ENCODE measurements at places on chromosomes 3 and 15.

- no peak for DNase-seq
Observed at GRCh38 chr3:165653130-165653778, 184.0 kb downstream of the BCHE start.

DNA sequence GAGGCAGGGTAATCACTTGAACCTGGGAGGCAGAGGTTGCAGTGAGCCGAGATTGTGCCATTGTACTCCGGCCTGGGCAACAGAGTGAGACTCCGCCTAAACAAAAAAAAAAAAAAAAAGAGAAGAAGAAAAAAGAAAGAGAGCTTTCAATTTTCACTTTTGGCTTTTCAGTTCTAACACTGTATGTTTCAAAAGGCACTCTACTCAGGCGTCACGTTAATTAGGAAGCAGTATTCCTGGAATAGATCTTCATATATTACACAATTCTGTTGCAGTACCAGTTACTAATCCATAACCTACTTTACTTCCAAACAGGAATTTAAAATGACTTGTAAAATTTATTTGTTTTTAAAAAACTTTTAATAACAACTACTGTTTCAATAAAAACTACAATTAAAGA is 131.7 kb upstream of the PLXND1 start:
- no peak for DNase-seq

DNA sequence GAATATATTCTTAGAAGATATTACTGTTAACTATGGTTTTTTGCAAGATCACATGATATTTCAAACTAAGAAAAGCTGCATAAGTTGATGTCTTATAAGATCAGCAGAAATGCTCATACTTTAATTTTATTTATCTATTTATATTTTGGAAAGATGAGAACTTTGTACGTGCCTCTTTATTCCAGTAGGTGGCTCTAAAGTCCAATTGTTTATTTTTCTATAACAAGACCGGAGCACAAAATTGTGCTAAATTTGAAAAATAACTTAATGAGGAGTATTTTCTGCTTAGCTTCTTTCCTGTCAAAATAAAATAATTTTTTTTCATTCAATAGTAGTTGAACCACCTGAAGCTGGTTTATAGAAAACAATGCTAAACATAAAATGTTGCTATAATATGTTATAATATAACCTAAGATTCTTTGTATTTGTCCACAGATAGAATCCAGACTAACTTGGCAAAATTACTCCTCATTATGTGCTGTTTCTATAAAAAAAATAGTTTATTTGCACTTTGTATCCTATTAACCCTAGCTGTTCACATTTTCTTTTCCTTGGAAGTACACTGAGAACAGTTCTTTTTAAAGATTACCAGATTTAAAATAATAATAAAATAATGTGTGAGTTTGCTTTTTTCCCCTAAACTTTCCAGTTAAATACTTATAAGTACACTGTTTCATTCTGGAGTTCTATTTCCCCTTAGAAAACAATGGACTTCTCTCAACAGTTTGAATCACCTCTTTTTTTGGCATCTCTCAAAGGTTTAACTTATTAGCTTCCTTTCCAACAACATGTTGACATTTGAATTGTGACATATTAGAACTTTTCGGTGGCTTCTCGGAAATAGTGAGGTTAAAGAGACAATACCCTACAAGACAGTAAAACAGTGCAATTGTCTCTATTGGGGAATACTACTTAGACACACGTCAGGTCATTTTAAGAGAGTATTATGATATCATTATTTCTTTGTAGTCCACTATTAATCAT is 530.0 kb downstream of the MECOM start:
- no peak for DNase-seq

- peak; percentile 37 for DNase-seq
Observed at GRCh38 chr3:185659942-185660921, 74.1 kb downstream of the SENP2 start.

GRCh38 chr3:72728329-72728889 is 119.8 kb downstream of the SHQ1 start:
- no peak for DNase-seq

DNA sequence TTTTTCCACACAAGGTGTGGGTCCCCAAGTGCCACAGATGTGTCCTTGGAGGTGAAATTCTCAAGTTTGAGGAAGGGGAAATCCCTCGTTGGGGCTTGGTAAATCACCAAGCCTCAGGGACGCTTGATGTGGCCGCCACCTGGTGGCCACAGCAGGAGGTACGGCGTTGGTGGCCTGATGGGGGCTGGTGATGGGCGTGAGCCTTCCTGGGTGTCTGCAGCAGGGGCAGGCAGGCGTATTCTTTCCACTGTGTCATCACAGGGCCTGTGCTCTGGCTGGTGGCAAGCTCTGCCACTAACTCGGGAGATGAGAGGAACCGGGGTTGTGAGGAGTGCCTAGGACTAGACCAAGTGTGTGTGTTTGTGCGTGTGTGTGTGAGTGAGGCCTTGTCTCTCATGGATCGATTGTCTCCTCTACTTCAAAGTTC is 4.2 kb downstream of the ACOX2 start:
- DNase-seq = peak; percentile 75

GRCh38 chr3:62809369-62809768 is 65.8 kb downstream of the CADPS start:
- no peak for DNase-seq

DNA sequence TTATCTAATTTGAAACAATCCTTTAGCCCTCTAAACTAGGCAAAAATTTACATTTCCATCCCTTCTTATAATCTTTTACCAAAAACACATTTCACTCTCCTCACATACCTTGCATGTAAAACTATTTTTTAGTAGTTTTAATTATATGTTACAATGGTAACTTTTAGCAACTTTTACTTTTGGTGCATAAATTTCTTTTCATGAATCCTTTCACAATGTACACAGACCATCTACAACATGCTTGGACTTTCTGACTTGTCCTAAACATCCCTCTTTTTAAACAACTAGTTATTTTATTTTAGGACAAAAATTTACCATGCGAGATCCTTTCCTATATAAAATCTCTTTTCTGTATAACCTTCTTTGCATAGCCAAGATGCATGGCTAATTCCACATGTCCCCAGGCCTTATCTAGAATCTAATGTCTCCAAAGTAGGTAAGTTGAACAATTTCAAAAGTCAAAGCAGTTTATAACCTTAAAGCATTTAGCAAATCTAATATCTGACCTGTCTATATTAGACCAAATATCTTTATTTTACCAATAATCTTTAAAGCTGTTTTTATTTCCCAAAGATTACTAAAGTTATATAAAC is 14.4 kb upstream of the ALDH1L1 start:
- no peak for DNase-seq

- DNase-seq = no peak
Observed at GRCh38 chr15:38553071-38553470, 11.5 kb downstream of the RASGRP1 start.

DNA sequence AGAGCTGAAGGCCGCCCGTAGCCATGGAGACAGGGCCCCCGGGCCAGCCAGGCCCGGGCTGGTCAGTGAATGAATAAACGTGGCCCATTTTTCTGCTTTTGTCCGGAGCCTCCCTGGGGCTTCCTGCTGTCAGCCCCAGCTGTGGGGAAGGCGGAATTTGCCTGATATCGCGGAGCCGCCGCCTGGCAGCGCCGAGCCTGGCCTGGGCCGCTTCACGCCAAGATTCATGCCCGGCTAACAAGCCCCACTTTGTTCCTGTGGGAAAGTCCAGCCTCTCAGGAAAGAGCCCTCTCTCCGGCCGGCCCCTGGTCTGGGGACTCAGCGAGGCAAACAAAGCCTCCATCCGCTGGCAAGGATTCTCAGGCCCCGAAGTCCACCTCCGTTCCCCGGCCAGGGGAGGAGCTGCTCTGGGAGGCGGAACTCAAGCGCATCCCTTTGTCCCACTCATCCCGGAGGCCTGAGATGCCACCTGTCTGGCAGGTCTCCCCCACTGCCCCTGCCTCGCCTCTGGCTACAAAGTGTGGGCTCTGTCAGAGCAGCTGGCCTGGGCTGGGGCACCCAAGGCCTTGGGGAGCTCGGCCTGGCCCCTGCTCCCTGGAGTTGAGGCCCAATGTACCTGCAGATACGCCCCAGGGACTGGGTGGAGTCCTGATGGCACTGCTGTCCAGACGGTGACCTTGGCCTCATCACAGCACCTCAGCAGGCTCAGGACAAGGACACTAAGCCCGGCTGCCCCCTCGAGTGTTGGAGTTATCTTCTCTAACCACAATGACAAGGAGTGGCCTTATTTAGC is 51.6 kb upstream of the SLC6A11 start:
- no peak for DNase-seq

DNA sequence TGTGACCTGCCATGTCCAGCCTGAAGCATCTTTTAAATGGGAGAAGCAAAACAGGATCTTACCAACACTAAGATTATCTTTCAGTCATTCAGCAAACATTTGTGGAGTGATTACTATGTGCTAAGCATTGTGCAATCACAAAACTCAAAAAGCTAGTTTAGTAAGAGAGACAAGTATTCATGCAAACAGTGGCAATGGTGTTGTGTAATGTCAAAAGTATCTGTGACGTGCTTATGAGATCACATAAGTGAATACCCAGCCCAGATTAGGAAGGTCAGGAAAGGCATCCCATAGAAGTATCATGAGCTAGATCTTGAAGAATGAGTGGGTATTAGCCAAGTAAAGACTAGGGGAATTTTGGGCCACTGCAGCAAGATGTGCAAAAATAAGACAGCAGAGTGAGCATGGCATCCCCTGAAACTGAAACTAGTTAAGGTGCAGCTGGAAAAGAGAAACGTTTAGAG is 32.1 kb downstream of the SEC62 start:
- DNase-seq = no peak

DNA sequence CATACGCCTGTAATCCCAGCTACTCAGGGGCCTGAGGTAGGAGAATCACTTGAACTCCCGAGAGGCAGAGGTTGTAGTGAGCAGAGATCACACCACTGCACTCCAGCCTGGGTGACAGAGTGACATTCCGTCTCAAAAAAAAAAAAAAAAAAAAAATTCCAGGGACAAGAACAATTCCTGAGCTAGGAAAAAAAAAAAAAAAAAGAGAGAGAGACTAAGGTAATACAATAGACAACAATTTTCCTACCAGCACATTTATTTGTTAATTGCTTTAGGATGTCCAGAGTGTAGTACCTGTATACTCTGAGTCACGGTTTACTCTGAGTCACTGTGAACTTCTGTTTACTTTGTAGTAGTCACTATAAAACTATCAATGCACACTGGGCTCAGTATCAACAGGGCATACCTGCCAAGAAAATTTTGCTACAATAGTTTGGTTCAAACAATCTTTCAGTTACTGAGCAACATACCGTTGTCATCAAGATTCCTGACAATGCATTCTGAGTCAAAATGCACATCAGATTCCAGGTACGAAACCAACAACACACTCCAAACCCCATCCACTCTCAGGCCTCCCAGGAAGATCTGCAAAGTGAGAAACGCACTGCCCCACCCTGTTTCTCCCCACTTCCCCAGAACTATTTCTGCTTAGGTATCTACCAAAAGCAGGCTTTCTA is 28.3 kb downstream of the IGF2BP2 start:
- DNase-seq = no peak

DNA sequence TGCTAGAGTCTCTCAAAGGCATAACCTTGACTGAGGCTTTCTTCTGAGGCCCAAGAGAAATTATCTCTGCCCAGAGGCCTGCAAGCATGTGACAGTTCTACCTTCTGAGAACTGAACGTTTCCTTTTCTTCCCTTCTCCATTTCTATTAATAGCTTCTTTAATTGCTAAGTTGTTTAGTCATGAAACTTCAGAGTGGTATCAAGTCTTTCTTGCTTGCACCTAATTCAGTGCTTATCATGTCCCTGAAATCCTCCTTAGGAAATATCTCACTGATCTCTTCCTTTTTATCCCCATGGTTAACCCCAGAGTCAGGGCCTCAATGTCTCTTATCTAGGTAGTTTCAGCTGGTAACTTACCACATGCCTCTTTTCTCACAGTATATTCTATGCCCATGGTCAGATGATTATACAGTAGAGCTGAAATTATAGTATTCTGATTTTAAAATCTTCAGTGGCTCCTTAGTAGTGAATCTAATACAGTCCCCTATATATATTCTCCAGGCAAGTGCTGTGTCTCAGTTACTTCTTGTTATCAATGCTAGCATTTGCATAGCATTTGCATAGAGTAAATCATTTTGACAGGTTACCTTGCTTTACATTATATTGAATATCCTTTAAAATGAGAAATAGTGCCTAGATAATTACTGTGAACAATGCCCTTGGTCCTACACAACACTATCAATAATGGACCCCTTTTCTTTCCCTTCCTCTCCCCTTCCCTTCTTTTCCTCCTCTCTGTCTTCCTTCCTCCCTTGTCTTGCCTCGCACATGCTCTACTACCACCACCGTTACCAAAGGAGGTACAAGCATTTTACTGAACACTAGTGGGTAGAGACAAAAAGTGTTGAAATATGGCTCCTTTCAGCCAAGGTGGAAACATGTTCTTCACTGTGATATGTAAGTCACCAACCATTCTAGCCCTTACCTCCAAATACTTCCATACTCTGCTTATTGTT is 33.0 kb downstream of the KBTBD8 start:
- no peak for DNase-seq

- DNase-seq = no peak
Observed at GRCh38 chr3:168124291-168124690, 28.6 kb upstream of the GOLIM4 start.

GRCh38 chr15:84947947-84948830 is 33.5 kb upstream of the PDE8A start:
- DNase-seq = no peak

DNA sequence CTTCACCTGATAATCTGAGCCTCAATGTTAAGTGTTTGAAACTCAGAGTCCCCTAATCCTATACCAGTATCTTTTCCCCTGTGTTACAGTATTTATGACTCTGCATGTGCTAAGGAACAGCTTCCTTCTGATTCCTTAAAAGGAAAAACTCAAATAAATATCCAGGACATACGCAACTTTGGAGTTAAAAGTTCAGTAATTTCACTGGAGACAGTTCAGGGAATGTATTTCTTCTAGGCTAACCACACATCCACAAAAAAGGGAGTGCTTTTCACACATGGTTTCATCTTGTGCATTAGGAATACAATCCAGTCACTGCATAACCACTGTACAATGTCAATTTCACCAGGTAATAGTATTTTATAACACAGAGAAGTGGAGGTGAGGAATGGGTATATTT is 31.0 kb downstream of the PGBD4 start:
- no peak for DNase-seq

GRCh38 chr3:40780291-40780924 is 255.6 kb downstream of the ZNF621 start:
- DNase-seq = no peak
